ENCODE measurements at places on chromosomes 7 and 10.

- peak overlapping the region; percentile 65 for H3K4me3 ChIP-seq
- no peaks in the 10 kb centered on the region for H3K4me1 ChIP-seq
- no peaks in the 10 kb centered on the region for H3K27me3 ChIP-seq
- peak overlapping the region; percentile 92 for H3K27ac ChIP-seq
Observed at GRCh38 chr7:27141923-27142579, 1.4 kb downstream of the HOXA5 start.

DNA sequence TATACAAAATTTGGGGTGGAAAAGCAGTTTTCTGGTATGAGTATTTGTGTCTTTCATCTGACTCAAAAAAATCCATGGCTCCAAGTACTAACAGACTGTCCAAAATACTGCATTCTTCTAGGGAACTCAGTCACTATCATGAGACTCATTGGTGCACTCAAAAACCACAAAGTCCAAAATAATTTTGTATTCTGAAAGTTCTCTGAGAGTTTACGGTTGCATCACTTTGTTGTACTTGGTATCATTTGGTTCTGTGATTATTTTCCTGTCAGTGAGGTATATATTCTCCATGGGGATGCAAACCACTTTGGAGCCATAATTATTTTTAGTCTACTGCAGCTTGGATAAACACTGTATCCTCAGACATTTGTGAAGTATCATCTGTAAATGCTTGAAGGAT lies 28.0 kb upstream of the CABCOCO1 start:
- no peaks in the 10 kb centered on the region for H3K27me3 ChIP-seq
- no peak overlapping the region for H3K4me3 ChIP-seq
- H3K36me3 ChIP-seq = no peaks in the 10 kb centered on the region
- H3K4me1 ChIP-seq = peaks cover 25% of the 10 kb centered on the region

- no peak overlapping the region for H3K4me3 ChIP-seq
- no peak for DNase-seq
- no peaks in the 10 kb centered on the region for H3K36me3 ChIP-seq
- no peak overlapping the region for H3K27ac ChIP-seq
Observed at GRCh38 chr7:106049139-106049752, 62.9 kb downstream of the SYPL1 start.

DNA sequence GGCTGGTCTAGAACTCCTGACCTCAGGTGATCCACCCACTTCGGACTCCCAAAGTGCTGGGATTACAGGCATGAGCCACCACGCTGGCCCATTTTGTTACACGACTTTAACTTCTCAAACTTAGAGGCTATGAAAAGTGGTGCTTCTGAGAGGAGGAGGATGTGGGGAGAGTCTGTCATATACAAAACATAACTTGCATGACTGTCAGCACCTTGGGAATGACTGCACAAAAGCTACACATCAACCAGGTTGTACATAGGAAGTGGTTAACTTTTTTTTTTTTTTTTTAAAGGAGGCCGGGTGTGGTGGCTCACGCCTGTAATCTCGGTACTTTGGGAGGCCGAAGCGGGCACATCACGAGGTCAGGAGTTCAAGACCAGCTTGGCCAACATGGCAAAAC lies 43.4 kb upstream of the GSDME start:
- no peaks in the 10 kb centered on the region for H3K4me1 ChIP-seq
- no peak overlapping the region for H3K4me3 ChIP-seq
- no peaks in the 10 kb centered on the region for H3K27me3 ChIP-seq

- peaks cover under 1% of the 10 kb centered on the region for H3K4me1 ChIP-seq
- H3K27ac ChIP-seq = peak overlapping the region; percentile 79
- H3K4me3 ChIP-seq = no peak overlapping the region
- no peaks in the 10 kb centered on the region for H3K27me3 ChIP-seq
- no peak for DNase-seq
- H3K36me3 ChIP-seq = no peaks in the 10 kb centered on the region
Observed at GRCh38 chr7:105219771-105220160, 169.0 kb downstream of the SRPK2 start.

DNA sequence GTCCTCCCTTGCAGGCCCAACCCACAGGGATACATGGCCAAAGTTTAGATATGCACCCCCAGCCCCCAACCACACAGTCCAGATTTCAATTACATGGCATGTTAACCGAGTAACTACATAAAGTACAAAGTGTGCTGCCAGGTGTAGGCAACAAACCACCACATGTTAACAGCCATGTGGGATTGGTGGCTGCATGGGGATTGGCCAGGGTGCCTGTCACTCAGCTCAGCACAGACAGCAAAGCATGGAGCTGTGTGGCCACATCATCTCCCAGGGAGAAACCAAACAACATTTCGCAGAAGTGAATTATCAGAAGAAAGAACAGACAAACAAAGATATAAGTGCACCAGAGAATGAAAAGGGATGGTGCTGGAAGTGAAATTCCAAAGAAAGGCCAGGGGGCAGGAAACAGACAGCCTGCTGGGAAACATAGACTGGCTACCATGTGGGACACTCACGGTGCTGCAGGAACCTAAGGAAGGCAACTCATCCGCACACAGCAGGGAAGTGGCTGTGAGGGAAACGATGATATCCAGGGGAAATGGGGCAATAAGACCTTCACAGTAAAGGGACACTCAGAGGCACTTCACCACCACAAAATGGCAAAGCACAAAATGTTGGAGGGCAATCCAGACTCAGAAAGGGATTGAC lies 171.2 kb downstream of the PTPRN2 start:
- H3K27ac ChIP-seq = no peak overlapping the region
- H3K4me1 ChIP-seq = no peaks in the 10 kb centered on the region
- H3K27me3 ChIP-seq = no peaks in the 10 kb centered on the region
- H3K36me3 ChIP-seq = no peaks in the 10 kb centered on the region

DNA sequence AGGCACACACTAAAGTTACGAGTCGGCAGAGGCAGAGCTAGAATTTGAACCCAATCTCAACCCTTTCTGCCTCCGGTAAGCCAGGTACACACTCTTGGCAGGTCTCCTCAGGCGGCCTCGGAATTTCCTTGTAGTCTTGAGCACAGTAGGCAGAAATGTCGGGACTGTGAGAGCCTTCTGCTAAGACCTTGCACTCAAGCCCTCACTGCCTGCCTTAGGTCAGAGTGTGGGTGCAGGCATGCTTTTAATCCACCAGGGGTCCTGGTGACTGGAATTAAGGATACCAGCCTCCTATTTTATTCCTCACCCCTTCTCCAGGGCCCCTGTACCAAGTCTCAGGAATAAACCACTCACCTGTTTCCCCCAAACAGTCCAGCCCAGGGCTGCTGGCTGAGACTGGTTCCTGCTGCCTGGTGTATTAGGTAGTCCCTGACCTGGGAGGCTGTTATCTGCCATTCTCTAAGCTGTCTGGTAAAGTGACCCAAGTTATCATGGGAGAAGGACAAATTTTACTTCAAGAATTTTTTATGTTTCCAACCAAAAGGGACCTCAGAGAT lies 855 bp downstream of the ATP6V1F start:
- peaks cover 51% of the 10 kb centered on the region for H3K4me1 ChIP-seq
- peak overlapping the region; percentile 97 for H3K27ac ChIP-seq
- DNase-seq = no peak
- peak overlapping the region; percentile 97 for H3K4me3 ChIP-seq
- H3K36me3 ChIP-seq = peaks cover 24% of the 10 kb centered on the region
- no peaks in the 10 kb centered on the region for H3K27me3 ChIP-seq

DNA sequence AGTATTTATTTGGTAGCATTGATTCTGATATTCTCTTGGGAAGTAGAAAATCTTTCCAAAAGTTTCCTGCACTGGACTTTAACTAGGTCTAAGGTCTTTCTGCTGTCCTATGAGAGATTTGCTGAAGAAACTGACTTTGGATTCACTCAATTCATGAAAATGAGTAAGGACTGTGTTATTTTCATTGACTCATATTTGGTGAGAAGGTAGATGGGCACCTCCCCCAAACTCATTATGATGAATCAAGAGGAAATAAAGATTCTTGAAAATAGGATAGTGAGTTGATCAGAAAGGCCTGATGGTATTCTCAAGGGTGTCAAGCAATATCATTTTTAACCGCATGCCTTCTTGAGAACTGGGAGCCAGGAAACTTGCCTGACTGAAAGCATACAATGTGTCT lies 110.3 kb downstream of the RNF133 start:
- H3K27me3 ChIP-seq = no peaks in the 10 kb centered on the region
- H3K36me3 ChIP-seq = no peaks in the 10 kb centered on the region
- H3K4me1 ChIP-seq = no peaks in the 10 kb centered on the region
- no peak overlapping the region for H3K27ac ChIP-seq
- DNase-seq = no peak

All from esophagus squamous epithelium (tissue), 5 donors.